Kidney (tissue), 22 donors: ENCODE measurements at places on chromosomes 13 and 19. TPM values are rescaled to one million over a fixed set of nuclear protein-coding genes. Genes with fewer than 3 reads are reported as not detected.

GRCh38 chr19:1028062-1028926, 1.9 kb downstream of the CNN2 start:
- DNase-seq = peak; percentile 91

DNA sequence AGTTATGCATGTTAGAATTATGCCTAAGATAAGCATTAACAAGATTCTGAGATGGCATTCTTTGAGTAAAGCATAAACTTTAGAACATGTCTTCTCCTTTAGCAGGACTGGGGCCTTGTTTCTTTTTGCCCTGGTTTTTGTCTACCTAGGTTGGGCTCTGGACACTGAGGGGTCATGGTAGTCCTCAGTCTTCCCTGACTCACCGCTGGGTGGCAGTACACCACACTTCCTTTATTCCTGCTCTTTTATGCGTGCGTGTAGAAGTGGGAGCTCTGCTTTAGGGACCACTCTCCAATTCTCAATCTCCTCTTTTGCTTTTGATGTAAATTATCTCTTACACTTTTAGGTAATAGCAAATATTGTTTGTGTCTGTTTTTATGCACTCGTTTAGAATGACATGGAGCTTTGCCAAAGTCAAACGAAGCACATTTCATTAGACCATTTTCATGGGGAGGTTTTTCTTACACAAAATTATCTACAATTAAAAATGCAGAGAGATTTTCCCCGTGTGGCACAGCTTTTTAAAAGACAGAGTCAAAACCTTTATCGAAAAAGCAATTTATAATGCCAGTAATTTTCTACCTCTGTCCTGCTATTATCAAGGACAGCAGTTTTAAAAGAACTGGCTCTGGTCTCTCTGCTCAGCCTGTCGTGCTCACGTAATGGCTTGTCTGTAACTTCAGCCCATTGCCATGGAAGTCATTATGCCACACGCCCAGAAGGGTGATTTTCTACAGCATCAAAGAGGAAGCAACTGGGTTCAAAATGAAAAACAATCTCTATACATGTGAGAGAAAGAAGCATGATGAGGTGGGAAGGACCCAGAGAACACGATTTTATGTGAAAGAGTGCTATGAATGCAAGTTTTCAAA, 413.9 kb downstream of the COG6 start:
- DNase-seq = peak; percentile 76

ZNF787 gene
- total RNA-seq = 31.9 TPM

CEACAM16 gene
- not detected for total RNA-seq

DNA sequence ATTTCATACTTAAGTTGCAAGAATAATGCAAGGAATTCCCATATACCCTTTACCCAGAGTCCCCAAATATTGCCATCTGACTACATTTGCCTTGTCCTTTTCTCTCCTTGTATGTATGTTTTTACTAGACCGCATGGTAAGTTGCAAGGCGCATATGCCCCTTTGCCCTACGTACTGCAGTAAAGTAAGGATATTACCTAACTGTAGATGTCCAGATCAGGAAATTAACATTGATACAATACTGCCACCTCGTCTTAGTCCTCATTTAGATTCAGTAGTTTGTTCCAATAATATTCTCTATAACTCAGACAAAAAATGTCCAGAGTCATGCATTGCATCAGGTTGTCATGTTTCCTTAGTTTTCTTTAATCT, 9.3 kb downstream of the SAFB start:
- no peak for DNase-seq

DNA sequence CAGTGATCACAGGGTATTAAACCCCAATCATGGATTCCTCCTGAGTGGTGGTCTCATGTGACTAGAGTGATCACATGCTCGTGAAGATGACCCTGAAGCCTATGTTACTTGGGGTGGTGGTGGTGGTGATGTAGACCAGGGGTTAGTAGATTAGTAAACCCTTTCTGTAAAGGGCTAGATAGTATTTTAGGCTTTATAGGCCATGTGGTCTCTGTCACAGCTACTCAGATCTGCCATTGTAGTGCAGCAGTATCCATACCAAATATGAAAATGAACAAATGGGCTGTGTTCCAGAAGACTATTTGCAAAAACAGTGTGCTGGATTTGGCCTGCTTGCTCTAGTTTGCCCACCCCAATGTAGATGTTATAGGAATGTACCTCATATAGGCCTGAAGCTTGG, 9.4 kb downstream of the NDFIP2 start:
- no peak for DNase-seq

ZNF223 gene
- total RNA-seq = 9.3 TPM

SIAH3 gene
- total RNA-seq = 0.03 TPM

GRCh38 chr13:75479102-75479740, 2.7 kb downstream of the TBC1D4 start:
- no peak for DNase-seq

- DNase-seq = no peak
Measured at GRCh38 chr19:47446534-47447469, 24.9 kb downstream of the SLC8A2 start.

CLIP3 gene
- total RNA-seq = 10.3 TPM

DNA sequence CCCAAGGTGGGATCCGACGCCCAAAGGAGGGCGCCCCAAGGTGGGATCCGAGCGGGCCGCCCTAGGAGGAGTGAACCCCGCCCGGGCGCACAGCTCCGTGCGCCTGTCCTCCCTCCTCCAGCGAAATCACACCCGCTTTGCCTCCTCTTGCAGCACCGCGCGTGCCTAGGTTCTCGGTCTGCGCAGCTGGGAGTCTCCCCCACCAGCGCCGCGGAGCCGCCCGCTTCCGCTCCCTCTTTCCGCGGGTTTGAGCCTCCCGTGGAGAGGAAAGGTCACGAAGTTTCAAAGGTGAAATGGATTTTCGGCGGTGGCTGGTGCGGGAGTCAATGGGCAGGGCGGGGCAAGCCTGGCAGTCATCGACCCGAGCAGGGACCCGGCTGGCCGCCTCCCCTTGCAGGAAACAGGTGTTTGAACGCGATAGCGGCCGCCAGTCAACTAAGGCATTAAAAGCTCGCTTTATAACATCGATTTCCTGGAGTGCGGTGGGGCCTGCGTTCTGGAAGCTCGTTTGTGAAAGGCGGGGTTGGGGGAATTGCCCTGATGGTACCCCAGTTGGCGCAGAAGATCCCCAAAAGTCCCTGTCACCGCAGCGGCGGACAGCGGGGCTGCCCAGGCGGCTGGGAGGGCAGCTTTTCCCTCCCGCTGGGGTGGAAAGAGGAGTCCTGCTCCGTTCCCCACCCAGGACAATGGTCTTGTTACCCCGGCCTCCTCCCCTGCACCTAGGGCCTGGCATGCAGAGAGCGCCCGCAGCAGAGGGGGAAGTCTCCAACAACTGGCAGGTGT, 9.0 kb upstream of the SOX1 start:
- no peak for DNase-seq

- no peak for DNase-seq
Measured at GRCh38 chr13:79456656-79457365, 24.1 kb upstream of the NDFIP2 start.

- no peak for DNase-seq
Measured at GRCh38 chr13:43981091-43981490, 101.4 kb downstream of the LACC1 start.

NRTN gene
- 3.5 TPM for total RNA-seq

GRCh38 chr13:43294412-43294811, 271.0 kb downstream of the DNAJC15 start:
- DNase-seq = peak; percentile 31

NLRP11 gene
- total RNA-seq = 0.35 TPM

GRCh38 chr19:42353341-42354015, 28.0 kb downstream of the MEGF8 start:
- DNase-seq = no peak
